Placental pericyte (primary cell): ENCODE measurements at places on chromosomes 3 and 15. TPM values are rescaled to one million over a fixed set of nuclear protein-coding genes. Genes with fewer than 3 reads are reported as not detected.

Gene MESP2
- 0.29 TPM in 1 of 2 replicates, not detected in the other for total RNA-seq

Gene ZNF717
- total RNA-seq, result 10.6 and 11.8 TPM in 2 replicates

Gene VILL
- total RNA-seq, result 5.4 and 9.0 TPM in 2 replicates

Gene TP63
- under 0.01 TPM in 1 of 2 replicates, not detected in the other for total RNA-seq

Gene ESYT3
- under 0.01 TPM in 1 of 2 replicates, not detected in the other for total RNA-seq

Gene RPL22L1
- 86.0 and 133 TPM in 2 replicates for total RNA-seq

Gene SEMA3B
- total RNA-seq, result 3.0 and 25.4 TPM in 2 replicates

Gene THAP10
- total RNA-seq, result 1.8 and 5.7 TPM in 2 replicates

Gene SEMA3G
- under 0.01 TPM in 2 replicates for total RNA-seq

Gene GOLGA8R
- 0.66 and 0.86 TPM in 2 replicates for total RNA-seq

Gene CASR
- total RNA-seq, result not detected in 2 replicates

Gene ZCWPW2
- total RNA-seq, result 0.66 and 0.72 TPM in 2 replicates
